ENCODE measurements at places on chromosomes 2 and 18. TPM values are rescaled to one million over a fixed set of nuclear protein-coding genes. Genes with fewer than 3 reads are reported as not detected.

- DNase-seq: no peak
Observed at GRCh38 chr2:145764631-145765030, 1244.7 kb upstream of the ZEB2 start.

- no peak for DNase-seq
Observed at GRCh38 chr18:23523429-23524212, 20.3 kb downstream of the RMC1 start.

GRCh38 chr18:1017227-1018058 lies 112.8 kb downstream of the ADCYAP1 start:
- peak; percentile 45 for DNase-seq

- no peak for DNase-seq
Observed at GRCh38 chr18:52156166-52156565, 183.8 kb upstream of the DCC start.

DNA sequence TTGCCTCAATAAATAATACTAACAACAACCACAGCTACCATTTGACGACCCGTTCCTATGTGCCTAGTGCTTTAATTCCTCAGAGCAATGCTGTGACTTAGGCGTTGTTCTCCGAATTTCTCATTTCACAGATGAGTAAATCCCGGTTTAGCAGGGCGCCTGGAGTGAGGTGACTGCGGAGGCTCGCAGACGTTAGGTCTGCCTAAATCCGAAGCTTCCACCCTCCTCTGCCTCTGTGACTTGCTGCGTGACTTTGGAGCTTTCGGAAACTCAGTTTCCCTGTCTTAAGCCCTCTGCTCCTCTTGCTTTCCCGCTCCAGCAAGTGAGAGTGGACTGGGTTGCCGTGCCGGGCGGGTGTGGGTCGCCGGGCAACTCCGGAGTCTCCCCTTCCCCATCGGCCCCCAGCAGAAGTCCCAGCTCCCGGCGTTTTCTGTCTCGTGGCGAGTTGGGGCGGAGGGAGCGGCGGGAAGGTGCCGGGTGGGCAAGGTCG lies 711 bp upstream of the ATOH8 start:
- peak; percentile 44 for DNase-seq

DNA sequence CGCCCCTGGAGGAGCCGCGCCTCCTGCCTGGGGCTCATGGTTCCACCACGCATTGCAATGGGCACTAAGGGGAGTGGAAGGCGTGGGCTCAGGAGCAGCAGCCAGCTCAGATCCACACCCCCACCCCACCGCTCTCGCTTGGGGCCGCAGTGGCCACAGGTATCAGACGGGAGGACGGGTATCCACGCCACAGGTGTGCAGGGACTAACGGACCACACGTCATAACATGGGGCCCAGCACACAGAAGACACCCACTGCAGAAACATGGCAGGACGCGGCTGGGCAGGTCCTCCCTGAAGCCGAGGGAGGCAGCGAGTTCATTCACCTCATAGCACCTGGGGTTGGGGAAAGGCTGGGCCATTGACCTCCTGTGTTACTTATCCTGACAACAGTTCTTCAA lies 13.0 kb downstream of the HDAC4 start:
- DNase-seq: no peak

DNA sequence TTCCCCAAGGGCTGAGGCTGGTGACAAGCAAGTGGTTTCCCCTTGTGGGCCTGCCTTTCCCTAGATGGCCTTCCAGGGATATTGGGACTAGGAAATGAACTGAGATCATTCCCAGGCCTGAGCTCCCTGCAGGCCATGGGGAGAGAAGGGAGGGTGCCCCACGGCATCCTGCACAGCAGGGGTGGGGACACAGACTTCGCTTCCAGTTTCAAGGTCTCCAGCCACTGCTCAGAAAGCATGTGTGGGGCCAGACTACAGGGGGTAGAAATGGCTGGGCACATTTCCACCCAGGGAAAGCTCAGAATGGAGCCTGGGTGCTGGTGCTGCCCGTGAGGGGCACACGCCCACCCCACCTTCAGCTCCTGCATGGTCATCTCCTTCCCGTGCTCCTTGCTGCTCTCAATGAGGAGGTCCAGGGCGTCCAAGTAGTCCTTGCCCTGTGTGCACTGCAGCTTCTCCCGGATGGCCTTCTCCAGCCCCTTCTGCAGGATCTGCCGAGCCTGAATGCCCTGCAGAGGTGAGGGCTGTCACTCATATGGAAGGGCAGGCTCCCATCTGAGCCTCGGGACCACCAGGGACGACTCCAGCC lies 13.2 kb downstream of the CYP26B1 start:
- DNase-seq: no peak

GRCh38 chr18:69956057-69956456 lies 8.4 kb upstream of the CD226 start:
- DNase-seq: no peak

DNA sequence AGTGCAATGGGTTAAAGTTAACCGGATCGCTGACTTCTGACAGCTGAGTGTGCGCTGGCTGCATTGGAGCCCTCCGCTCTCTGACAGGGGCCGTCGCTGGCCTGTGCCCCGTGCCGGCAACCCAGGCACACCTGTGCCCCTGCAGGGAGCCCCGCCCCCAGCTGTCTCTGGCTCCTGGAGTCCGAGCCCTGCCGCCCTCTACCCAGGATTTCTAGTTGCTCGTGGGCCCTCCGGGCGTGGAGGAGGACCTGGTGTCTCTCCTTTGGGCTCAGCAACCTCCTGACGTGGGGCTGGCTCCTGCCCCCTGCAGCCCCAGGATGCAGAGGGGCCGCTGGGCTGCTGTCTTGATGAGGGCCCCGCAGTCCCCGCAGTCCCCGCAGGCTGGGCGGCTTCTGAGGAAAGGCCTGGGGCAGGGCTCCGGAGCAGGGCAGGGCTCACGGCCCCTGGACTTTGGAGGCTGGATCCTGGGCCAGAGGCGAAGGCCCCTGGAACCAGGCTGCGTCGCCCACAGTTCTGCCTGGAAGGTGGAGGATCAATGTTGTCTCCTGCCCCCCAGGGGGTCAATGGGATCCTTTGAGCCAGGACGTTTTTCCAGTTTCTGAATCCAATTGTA lies 172.8 kb downstream of the RNF144A start:
- peak; percentile 14 for DNase-seq

GRCh38 chr2:237139123-237139675 lies 53.5 kb downstream of the COPS8 start:
- no peak for DNase-seq

GRCh38 chr2:74779587-74780135 lies 54.3 kb upstream of the HK2 start:
- DNase-seq: no peak

DNA sequence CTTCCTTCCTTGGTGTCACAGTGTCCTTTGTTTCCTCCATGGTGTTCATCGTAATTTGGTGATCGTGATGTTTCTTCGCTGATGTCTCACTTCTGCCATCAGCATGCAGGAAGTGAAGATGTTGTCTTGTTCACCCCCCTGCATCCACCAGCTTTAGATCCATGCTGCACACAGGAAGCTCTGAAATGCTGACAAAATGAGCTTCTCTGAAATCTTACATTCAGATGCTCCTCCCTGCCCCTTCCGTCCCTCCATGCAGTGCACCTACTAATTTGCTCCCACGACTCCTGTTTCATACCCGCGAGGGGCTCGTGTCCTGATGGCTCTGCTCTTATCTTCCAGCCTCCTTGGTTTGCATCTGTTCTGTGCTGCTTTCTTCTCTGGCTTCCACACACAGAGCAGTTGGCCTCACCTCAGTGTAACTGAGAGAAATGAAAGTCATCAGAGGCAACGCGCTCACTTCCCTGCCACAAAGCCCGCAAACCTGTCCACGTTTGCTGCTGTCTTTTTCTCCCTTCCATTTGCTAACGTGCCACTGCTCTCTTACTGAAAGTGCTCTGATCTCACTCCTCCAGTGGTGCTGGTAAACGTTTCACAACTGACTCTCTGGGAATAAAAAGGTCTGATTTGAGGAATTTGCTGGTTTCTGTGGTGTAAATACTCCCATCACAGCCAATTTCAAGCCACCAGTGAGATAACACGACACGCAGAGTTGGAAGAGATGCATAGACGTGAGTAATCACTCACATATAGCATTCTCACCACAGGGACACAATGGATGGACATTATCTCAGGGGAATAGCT lies 41.0 kb upstream of the MGAT4A start:
- DNase-seq: no peak

GRCh38 chr18:74597034-74597661 lies 522 bp upstream of the ZNF407 start:
- peak; percentile 77 for DNase-seq

DNA sequence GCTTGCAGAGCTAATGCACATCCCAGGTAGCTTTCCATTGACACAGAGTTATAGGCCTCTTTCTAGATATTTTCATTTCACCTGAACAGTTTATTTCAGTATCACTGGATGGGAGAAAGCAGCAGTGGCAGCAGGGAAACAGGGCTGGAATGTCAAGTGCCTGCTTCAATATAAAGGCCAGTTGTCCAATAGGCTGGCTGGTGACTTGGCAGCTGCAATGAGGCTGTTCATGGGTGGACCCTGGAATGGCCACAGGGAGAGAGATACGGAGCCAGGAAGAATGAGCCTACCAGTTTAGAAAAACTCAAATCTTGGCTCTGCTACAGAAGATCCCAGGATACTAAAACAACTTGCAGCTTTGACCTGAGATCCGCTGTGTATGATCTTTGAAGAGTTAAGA lies 185.0 kb downstream of the BCL11A start:
- no peak for DNase-seq

GRCh38 chr2:188811522-188811921 lies 162.7 kb upstream of the COL3A1 start:
- DNase-seq: no peak

DNA sequence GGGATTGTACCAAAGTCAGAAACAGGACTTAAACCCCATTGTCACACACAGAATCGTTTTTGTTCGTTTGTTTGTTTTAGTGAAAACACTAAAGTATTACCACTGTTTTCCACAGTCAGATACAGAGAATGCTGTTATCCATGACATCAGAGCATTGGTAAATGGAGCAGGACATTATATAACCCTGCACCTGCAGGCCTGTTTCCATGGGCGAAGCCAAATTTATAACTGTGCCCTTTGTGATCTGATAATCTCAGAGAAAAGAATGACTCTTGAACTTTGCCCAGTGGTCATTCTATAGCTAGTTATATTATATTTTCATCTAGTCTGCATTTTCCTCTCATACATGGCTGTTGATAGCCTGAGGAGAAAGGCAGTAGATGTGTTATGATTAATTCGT lies 217.6 kb downstream of the TMEM182 start:
- DNase-seq: no peak

GRCh38 chr2:24076849-24077534 lies 866 bp upstream of the SF3B6 start:
- DNase-seq: no peak

- no peak for DNase-seq
Observed at GRCh38 chr2:64204703-64205102, 60.5 kb upstream of the PELI1 start.

GRCh38 chr2:104312684-104313083 lies 541.2 kb upstream of the POU3F3 start:
- peak; percentile 33 for DNase-seq

GRCh38 chr2:45458909-45459563 lies 152.0 kb downstream of the SRBD1 start:
- DNase-seq: peak; percentile 50

GRCh38 chr2:43224571-43225092 lies 1.8 kb downstream of the ZFP36L2 start:
- DNase-seq: peak; percentile 51

DNA sequence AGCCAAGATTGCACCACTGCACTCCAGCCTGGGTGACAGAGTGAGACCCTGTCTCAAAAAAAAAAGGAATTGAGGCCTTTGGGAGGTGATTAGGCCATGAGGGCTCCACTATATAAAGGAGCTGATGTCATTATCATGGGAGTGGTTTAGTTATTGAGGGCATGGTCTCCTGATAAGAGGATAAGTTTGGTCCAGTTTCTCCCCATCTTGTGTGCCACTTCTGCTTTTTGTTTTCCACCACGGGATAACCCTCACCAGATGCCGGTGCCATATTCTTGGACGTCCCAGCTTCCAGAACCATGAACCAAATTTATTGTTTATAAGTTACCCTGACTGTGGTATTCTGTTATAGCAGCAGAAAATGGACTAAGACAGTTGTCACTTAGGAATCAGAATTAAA lies 125.8 kb downstream of the C1D start:
- DNase-seq: no peak

DNA sequence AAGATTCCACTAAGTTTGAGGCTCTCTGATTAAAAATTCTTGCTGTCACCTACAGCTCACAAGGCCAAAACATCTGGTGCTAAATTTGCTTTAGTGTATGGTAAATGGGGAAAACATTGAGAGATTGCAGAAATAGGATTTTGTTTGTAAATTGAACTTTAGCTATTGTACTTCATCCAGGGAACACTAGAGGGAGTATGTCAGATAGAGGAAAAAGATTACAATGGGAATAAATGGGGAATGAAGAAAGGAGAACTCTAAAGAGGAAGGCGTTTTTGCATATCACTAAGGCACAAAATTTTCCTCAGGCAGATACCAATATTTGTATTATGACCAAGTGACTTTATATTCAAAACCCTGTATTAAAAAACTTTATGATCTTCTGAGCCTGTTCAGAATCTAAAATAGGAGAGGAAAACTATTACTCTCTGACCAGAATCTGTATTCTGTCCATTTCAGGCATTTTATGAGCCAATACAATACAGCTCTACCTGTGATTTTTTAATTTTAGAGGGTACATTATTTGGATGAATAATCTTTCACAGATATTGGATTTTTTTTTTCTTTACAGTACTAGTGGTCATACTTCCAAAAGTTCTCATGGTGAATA lies 52.3 kb upstream of the ITGB6 start:
- peak; percentile 62 for DNase-seq

- DNase-seq: no peak
Observed at GRCh38 chr2:238865015-238865719, 17.3 kb downstream of the TWIST2 start.

DNA sequence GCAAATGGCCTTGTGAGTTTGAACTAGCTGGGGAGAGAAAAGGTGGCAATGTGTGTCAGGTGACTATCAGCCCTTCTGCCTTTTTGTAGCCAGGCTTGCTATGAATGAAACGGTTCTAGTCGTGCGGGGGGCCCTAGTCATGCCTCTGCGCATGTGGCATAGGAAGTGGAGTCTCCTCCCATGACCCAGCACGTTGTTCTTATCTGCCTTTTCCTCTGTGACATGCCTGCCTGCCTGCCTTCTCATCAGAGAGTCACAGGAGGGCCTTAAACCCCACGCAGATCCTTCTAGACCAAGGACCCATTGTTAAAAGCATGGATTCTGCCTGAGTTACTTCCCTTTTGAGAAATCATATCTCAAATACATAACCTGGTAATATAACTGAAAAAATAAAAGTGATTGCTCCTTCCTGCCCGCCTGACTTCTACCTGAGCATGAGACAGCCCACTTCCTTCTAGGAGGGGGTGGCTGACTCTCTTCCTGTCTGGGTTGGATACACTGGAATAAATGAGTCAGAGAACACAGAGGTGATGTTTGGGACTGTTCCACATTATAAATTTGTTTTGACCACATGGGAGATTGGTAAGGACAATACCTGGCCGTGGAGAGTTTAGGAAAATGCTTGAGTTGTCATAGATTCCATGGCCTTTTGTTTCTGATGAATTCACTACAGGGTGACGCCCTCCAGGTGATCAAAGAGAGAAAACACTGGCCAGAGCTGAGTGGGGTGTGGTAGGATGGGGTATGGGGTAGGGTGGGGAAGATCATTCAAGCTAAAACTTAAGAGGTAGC lies 49.8 kb downstream of the FBLN7 start:
- no peak for DNase-seq

M1AP gene
- polyA plus RNA-seq: 2.8 TPM

GULP1 gene
- polyA plus RNA-seq: 94.6 TPM

KCTD1 gene
- 8.9 TPM for polyA plus RNA-seq

LIPG gene
- 4.9 TPM for polyA plus RNA-seq

RESP18 gene
- polyA plus RNA-seq: not detected
